SIG-M5 (cell line): ENCODE measurements at places on chromosomes 6 and 20.

DNA sequence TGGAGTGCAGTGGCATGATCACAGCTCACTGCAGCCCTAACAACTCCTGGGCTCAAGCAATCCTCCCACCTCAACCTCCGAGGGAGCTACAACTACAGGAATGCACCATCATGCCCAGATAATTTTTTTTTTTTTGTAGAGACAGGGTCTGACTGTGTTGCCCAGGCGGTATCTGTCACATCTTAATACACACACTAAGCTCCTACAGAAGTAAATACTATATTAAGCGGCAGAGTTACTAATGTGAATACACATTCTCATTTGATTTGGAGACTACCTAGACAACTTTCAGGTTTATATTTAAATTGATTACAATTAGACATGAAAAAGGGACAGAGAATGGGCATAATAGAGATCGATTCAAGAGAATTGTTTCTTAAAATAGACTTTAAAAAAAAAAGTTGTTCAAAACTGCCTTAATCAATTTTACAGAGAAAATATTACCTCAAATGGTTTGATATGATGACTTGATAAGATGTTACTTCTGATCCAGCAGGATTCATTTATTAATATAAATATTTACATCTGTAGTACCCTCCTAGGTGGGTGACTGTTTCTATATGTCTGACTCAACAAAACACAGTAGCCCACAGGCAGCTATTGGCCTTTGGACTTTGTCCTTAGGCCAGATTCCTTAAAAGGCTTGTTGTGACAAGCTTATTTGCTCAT, 7.1 kb upstream of the LOC128125822 start:
- DNase-seq: no peak

DNA sequence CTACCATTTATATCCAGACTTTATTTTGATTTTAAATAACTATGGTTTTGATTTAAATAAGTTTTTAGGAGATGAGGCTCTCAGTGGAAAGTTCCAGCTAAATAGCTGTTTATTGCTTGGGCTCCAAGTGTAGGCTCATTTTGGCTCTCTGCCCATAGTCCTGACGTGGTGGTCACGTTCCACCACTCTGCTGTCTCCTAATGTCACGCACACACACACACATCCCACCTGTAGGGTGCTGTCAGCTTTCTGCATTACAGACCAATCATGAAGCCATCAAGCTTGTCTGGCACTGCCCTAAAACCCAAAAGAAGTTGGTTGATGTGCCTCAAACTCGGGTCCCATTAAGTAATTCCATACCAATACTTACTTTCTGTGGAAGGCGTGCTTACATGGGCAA, 45.4 kb downstream of the PANK2 start:
- no peak for DNase-seq

DNA sequence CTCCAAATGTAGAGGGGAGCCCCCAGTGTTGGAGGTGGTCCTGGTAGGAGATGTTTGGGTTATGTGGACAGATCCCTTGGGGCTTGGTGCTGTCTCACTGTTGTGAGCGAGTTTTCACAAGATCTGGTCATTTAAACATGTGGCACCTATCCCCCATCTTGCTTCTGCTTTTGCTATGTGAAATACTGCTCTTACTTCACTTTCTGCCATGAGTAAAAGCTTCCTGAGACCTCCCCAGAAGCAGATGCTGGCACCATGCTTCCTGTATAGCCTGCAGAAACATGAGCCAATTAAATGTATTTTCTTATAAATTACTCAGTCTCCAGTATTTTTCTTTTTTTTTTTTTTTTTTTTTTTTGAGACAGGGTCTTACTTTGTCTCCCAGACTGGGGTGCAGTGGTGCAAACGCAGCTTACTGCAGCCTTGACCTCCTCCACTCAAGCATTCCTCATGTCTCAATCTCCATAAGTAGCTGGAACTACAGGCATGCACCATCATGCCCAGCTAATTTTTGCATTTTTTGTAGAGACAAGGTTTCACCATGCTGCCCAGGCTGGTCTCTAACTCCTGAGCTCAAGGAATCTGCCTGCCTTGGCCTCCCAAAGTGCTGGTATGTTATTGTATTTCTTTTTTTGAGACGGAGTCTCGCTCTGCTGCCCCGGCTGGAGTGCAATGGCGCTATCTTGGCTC, 177.1 kb downstream of the ALDH8A1 start:
- no peak for DNase-seq

GRCh38 chr6:50939931-50940330, 121.3 kb downstream of the TFAP2B start:
- no peak for DNase-seq

DNA sequence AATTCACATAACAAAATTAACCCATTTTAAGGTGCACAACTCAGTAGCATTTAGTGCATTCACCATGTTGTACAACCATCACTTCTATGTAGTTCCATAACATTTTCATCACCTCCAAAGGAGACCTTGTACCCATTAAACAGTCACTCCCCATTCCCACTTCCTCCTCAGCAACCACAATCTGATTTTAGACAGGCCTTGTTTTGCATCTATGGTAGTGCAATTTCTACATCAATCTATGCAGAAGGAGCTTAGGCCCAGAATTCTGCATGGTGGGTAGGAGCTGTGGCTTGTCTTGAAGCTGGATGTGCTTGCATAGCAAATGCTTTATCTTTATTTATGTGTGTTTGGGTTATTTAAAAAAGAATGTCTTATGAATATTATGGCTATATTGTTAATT, 13.5 kb upstream of the HLA-DQA1 start:
- DNase-seq: no peak

GRCh38 chr6:42960243-42961019, at the start of gene GNMT:
Gene GNMT, plus strand, starts transcription at chr6:42960754. Its CDS starts 14 bp downstream, at chr6:42960768.
- no peak for DNase-seq

- no peak for DNase-seq
Observed at GRCh38 chr6:134010974-134011373, 41.5 kb downstream of the SLC2A12 start.
